ENCODE measurements at places on chromosomes 5 and 9.
A peak's percentile ranks its signal among the peaks of the same experiment; 100 is the strongest.

GRCh38 chr5:134142806-134143205, 28.3 kb downstream of the TCF7 start:
- no peak for DNase-seq

DNA sequence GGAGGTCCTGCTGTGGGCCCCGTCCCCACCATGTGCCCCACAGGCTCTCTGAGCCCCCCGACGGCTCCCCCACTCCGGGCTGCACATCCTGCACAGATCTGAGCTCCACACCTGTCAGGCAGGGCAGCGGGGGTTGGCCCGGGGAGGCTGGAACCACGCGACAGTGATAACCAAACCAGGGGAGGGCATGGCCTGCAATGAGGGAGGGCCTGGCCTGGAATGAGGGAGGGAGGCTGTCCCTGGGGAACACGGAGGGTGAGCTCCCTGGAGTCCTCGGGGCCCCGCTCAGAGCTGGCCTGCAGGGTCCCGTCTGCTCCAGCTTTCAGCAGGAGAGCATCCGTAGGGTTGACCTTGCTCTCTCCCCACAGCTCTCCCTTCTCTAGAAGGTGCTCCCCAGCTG, 30.5 kb downstream of the SLC9A3 start:
- no peak for DNase-seq

DNA sequence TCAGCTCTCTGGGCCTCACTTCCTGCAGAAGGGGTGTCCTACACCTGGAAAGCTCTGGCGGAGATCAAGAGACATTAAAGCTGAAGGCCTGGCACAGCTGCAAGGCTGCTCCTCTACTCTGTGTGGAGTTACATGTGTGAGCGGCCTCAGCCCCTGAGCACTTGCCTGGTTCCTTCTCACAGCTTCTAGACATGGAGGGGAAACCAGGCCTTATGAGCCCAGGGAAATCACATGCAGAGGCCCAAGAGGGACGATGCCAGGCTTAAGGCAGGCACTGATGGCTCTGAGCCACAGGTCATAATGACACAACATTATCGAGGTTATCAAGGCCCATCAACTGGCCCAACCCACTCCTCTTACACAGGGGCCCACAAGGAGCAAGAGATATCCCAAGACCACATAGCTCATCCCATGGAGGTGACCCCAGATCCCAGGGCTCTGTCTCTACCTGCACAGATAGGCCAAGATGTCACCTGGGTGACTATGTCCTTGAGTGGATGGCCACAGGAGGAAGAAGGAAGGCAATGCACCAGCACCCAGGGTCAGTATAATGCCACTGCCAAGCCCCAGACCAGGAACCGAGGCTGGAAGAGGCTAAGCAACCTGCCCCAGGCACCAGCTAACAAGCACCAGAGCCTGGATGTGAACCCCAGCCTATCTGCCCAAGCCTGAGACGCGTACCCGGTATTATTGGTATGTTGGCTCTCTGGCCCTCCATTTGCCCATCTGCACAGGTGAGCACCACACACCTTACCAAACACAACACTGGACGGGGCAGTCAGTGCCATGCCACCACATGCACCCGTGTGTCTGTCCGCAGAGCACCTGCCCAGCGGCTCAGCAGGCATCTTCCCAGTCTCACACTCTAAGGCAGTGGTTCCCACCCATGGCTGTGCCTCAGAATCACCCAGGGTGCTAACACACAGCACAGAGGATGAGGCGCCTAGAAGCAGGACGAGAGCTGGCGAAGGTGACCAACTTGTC, 143.3 kb downstream of the GABBR2 start:
- no peak for DNase-seq

- no peak for DNase-seq
Observed at GRCh38 chr9:101468116-101468515, 32.5 kb upstream of the ALDOB start.

DNA sequence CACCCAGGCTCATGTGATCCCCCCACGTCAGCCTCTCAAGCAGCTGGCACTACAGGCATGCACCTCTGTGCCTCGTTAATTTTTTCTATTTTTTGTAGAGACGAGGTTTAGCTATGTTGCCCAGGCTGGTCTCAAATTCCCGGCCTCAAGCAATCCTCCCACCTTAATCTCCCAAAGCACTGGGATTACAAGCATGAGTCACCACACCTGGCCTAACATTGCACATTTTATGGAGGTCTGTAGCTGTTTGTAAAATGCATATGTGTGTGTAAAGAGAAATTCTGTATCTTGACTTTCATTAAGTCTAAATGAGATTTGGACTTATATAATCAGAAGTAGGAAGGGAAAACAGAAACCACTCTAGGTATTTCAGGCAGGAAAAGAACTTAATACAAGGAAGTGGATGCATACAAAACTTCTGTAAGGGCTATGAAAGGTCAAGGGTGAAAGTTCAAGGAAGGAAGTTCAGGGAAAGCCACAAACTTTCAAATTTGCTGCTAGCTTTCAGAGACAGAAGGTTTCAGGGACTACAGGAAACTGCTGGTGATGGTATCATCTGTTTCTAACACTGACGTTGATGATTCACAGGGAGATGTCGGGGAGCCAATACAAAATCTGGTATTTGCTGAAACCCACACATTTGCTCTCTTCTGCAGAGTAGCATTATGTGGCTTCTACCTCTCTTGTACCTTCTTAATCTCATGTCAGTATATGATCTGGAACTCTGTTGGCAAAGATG, 209.4 kb downstream of the PIK3R1 start:
- DNase-seq: no peak

DNA sequence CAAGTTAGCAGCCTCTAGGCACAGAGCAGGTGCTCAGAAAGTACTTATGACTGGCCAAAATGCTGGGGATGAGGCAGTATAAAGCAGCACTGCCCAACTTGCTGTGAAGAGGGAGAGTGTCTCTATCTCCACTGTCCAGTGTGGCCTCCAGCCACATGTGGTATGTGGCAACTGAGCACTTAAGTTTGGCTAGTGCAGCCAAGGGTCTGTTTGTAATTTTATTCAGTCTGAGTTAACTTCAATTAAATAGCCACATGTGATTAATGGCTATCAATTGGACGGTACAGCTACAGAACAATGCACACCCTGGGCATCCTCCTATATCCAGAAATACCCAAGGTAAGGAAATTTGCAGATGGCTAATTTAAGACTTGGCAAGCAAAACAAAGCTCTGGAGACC, 26.9 kb downstream of the ROR2 start:
- no peak for DNase-seq

- peak; percentile 54 for DNase-seq
Observed at GRCh38 chr5:180291234-180291940, 496 bp downstream of the MAPK9 start.

GRCh38 chr5:51242456-51242855, 140.8 kb upstream of the ISL1 start:
- DNase-seq: no peak

DNA sequence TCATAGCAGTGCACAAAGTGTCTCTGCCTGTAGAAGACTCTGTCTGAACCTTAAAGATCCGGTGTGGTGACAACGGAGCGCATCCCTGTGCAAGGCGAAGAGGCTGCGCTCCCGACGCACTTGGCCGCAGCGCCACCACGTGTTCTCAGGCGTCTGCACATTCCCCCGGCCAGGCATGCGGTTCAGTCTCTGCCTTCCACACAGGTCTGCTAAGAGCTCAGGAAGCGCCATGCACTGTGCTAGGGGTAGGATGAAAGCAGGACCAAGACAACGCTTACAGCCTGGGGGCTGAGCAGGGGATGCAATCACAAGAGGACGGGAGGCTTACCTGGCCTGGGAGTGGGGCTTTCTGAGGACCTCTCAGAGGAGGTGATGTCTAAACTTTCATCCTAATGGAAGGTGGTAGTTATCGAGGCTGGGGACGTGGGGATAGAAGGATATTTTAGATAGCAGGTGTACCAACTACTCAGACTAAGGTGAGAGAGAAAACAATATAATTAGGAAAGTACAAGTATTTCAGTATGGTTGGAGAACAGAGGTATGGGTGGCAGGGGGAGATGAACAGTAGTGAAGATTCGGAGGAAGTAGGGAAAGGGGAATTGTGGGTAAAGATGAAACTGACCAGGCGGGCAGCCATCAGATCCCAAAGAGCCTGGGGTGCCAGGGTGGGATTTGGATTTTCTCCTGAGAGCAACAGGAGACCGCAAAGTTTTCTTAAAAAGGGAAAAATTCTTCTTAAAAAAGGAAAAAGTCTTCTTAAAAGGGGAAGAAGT, 13.3 kb downstream of the CAPSL start:
- peak; percentile 79 for DNase-seq

DNA sequence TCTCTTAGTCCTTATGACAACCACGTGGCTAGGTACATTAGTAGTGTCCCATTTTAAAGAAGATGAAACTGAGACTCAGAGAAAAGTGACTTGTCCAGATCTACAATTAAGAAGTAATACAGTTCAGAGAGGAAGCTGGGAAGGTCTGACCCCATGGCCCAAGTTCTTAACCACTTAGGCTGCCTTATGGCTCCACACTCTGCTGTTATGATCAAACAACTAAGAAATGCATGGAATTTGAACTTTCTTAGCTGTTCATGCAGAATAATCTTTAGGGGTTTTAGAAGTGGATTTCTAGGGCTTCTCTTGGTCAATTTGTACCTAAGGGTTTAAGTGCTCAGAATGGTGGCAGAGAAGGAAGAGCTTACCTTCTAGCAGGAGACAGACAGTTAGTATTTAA, 128.0 kb upstream of the MSX2 start:
- DNase-seq: peak; percentile 21

DNA sequence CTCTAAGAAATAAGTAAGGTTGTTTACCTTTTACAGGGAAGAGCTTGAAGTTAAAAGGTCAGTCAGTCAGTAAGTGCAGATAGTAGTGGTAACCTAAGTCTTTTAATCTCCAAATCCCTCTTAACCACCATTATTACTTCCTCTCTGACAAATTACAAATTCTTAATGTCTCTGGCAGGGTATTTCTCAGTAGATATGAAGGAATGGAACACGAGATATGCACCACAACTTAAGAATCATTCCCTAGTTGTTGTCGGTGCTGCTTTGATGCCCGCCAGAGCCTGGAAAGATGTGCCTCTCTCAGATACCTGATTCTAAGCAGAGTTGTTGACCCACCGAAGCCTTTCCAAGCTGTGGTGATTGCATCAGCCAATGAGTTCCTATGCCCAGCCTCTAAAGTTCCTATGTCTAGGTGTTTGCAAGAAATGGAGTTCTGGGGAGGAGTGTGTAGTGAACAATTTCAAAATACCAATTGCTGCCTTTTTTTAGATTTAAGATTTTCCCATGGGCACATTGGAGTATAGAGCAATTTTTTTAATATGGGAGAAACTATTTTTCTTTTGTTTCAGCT, 78.5 kb downstream of the CD180 start:
- DNase-seq: no peak

DNA sequence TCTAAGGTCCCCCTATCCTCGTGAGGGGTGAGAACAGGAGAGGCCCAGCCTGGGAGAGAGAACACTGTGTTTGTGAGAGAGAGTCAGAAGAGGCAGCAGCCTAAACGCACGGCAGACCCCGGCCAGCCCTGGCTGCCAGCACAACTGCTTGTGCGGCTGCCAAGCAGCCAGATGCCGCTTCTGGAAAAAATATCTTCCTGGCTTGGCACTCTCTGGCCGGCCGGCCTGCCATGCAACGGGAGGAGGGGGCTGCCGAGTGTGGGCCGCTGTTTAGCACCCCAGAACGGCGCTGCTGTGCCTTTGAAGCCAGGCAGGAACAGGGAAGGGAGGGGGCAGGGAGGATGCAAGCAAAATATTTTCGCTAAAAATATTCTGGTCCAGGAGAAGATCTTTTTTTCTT, 105.0 kb downstream of the FGF18 start:
- DNase-seq: no peak

DNA sequence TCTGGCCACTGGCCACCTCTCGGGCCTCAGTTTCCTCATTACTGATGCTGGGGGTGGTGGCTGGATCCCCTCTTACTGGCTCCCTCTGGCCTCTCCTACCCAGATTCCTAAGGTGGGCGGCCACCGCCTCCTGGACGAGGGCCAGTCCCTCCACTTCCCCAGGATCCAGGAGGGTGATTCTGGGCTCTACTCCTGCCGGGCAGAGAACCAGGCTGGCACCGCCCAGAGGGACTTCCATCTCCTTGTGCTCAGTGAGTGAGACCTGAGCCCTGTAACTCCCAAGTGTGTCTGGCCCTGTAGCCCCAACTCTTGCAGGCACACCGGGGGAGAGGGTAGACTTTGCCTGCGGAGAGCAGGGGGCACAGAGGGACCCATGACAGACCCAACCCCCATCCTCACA, 83.3 kb downstream of the HMCN2 start:
- no peak for DNase-seq

DNA sequence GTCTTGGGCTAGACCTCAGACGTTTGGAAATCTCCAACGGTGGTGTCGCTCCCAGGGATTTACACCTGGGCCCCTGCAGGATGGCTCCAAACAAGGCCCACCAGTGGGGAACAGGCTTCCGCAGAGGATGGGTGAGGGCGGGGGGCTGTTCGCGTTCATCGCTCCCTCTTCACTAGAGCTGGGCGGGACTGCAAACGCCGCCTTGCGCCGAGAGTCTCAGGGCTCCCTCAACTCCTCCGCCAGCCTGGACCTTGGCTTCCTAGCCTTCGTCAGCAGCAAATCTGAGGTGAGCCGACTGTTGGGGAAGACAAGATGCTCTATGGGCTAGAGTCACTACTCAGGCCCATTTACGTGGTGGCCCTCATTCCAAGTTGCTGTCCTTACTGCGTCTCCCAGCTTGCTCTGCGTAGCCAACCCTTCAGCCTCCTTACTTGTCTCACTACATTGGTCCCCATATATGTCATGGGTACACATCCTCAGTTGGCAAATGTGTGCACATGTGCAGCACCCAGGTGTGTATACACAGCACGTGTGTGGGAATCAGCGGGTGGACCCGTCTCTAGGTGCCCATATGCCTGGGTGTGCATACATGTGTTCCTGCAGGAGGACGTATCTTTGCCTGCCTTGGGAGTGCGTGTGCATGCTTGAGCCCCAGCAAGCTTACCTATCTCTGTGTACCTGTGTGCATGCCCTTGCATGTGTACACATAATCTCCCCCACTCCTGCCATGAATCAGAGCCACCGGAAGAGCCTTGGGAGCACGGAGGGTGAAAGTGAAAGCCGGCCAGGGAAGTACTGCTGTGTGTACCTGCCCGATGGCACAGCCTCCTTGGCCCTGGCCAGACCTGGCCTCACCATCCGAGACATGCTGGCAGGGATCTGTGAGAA, 10.5 kb downstream of the RGS14 start:
- no peak for DNase-seq

DNA sequence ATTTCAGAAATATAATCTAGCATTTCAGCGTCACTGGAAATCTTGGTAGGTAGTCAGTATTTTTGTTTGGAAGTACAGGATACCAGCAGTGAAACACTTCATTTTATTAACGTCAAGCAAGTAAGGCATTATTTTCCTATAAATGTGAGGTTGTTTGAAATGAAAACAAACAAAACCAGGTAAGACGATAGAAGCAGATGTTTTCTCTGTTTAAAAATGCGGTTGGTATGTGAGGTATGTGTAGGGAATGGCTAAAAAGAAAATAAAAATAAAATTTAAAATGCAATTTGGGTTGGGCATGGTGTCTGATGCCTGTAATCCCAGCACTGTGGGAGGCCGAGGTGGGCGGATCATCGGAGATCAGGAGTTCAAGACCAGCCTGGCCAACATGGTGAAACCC, 16.1 kb downstream of the GDA start:
- peak; percentile 40 for DNase-seq

- no peak for DNase-seq
Observed at GRCh38 chr9:99436616-99437015, 214.5 kb downstream of the SEC61B start.

GRCh38 chr9:137619240-137620047, 639 bp downstream of the EHMT1 start:
- DNase-seq: peak; percentile 72

GRCh38 chr5:196350-196749, 5.1 kb downstream of the LRRC14B start:
- no peak for DNase-seq
